Thymus (tissue), 14 donors: ENCODE measurements at places on chromosomes 12 and 14. TPM values are rescaled to one million over a fixed set of nuclear protein-coding genes. Genes with fewer than 3 reads are reported as not detected.

DNA sequence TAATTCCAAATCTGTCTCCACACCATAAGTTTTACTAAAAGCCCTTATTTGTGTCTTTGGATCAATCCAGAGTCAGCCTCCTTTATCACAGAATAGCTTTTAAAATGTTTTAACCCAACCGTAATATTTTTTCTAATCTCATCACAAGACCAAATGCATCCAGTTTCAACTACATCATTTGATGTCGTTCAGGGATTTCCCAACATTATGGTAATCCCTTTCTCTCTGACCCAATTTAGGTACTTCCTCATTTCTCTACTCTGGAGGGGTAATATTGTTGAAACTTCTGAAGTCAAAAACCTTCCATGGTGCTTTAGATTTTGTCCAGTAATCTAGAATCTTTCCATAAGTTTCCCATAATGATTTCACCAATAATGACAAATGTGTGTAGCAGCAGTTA lies 596.8 kb downstream of the SOX5 start:
- DNase-seq: no peak

GRCh38 chr12:52086366-52086765 lies 6.9 kb downstream of the SMIM41 start:
- no peak for DNase-seq

GRCh38 chr14:78904094-78904493 lies 733.9 kb downstream of the NRXN3 start:
- no peak for DNase-seq

DNA sequence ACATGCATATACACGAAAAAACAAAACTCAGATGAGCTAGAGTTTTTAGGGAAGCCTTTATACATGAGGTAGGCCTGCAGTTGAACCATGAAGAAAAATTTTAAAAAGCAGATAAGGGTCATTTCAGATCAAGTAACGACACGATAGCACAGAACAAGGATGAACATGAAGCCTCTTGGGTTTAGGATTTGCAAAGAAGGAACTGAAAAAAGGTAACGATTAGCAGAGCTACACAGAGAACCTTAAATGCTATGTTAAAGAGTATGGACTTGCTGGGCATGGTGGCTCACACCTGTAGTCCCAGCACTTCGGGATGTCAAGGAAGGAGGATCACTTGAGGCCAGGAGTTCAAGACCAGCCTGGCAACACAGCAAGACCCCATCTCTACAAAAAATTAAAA lies 96.1 kb upstream of the HECTD1 start:
- DNase-seq: no peak

- DNase-seq: no peak
These were observed 279.6 kb downstream of the PRKD1 start for GRCh38 chr14:29648045-29648444.

- no peak for DNase-seq
These were observed 7.7 kb downstream of the GATC start for GRCh38 chr12:120453977-120454376.

Gene GPR132
- 7.4 TPM for polyA plus RNA-seq

DNA sequence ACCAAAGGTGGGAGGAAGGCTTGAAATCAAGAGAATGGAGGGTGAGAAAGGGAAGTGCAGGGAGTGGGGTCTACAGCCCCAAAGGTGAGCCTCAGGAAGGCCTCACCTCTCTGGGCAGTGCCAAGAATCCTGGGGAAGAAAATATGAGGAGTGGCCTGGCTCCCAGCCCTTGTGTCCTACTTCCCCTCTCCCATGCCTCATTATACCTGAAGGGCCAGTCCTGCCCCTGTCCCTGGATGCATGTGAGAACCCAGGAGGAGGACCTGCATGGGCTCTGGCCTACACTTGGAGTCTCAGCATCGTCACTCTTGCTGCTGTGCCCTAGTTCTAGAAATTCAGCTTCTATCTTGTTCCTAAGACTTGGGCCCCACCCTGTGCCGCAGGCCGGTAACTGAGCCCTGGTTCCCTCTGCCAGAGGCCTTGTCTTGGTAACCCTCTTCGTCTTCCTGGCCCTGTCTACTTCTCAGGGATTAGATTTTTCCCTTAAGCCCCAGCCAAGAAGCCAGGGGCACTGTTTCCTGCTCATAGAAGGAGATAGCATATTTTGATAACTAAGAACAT lies 10.9 kb upstream of the MYH7 start:
- DNase-seq: no peak

DNA sequence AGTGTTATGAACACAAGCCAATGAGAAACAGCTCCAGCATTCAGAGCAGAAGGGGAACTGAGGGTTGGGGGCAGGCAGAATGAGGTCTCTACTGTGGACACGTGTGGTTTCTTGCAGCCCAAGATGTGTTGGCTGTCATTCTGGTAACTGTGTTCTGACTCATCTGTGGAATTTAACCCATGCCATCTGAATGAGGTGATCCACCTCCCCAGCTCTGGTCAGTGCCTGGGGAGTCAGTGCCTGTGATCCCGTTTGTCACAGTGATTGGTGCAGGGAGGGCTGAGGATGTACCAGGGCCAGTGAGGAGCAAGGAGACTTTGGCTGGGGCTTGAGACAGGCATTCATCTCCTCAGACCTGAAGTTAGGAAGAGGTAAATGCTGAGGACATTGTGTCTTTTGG lies 216.8 kb downstream of the MSRB3 start:
- no peak for DNase-seq

Gene LBHD2
- 0.75 TPM for polyA plus RNA-seq

DNA sequence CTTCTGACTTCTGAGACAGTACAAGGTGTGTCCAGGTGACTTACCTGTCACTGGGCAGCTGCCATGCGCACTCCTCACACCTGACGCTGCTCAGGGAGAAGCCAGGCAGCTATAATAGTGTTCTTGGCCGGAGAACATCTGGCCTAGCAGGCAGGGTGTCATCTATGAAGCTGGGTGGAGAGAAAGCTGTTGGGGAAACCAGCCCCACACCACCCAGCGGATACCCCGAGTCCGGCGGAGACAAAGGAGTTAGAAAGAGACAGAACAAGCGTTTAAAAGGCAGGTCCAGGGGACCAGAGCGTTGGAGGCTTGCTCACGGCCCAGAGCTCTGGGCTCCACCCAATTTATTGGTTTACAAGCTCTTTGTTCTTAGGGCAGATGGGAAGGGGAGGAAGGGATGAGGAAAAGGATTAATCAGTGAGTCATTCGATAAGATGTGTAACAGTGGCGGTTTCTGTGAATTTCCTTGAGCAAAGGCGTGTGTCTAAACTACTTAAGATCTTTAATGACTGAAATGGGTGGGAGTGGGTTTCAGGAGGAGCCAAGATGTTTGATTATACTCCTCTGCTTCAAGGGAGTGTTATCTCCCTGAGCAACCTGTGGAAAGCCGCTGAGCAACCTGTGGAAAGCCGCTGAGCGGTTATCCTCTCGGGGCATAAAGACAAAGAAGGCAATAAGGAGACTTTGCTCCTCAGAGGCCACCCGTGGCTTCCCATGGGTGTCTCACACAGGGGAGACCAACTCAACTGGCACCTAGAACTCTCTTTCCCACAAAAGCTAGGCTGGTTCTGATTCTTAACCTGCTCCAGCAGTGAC lies at the start of gene GALNT8:
GALNT8 (plus strand) TSS at position 580 of the 816 bp plus-strand sequence. CDS start 278 bp downstream, outside the sequence.
- DNase-seq: no peak

GRCh38 chr14:70791971-70792370 lies 17.3 kb downstream of the MAP3K9 start:
- DNase-seq: no peak

GRCh38 chr12:111064154-111064553 lies 143.8 kb upstream of the MYL2 start:
- no peak for DNase-seq

- DNase-seq: no peak
These were observed 367.2 kb upstream of the LMO3 start for GRCh38 chr12:16972923-16973770.

Gene TDG
- polyA plus RNA-seq: 26.9 TPM

DNA sequence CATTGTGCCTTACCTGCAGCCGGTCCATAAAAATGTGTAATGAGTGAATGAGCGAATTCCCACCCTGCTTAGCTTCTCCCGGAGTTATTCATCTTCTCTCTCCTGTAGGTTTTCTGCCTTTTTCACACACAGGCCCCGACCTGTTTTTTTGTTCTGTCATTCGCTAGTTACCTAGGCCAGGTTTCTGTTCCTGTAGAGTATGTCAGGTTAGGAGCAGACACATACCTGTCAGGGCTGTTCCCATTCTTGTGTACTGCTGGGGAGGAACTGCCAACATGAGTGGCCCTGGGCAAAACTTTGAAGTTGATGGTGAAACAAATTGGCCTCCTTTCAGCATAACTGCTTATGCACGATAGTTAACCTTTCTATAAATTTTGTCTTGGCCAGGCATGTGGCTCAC lies 140.1 kb downstream of the SYNE2 start:
- DNase-seq: no peak

GRCh38 chr14:92459950-92460421 lies 53.6 kb upstream of the RIN3 start:
- DNase-seq: no peak

Gene CACNA1C
- polyA plus RNA-seq: 0.71 TPM

DNA sequence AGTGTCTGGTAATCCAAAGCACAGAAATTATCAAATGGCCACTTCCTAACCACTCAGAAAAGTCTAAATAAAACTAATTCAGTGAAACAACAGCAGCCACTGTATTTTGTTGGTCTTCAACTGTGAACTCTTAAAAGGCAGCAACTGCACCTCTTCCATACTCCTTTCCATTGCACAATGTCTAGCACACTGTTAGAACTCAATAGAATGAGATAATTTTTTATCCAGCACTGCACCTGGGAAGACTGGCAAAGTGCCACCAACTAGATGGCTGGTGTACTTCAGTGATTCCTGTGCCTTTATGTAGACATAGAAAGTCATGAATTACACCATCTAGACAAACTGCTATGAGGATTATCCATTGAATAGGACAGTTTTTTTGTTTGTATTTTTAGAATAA lies 26.2 kb downstream of the LGR5 start:
- no peak for DNase-seq

- no peak for DNase-seq
These were observed 663 bp downstream of the ANKRD33 start for GRCh38 chr12:51888316-51889215.

DNA sequence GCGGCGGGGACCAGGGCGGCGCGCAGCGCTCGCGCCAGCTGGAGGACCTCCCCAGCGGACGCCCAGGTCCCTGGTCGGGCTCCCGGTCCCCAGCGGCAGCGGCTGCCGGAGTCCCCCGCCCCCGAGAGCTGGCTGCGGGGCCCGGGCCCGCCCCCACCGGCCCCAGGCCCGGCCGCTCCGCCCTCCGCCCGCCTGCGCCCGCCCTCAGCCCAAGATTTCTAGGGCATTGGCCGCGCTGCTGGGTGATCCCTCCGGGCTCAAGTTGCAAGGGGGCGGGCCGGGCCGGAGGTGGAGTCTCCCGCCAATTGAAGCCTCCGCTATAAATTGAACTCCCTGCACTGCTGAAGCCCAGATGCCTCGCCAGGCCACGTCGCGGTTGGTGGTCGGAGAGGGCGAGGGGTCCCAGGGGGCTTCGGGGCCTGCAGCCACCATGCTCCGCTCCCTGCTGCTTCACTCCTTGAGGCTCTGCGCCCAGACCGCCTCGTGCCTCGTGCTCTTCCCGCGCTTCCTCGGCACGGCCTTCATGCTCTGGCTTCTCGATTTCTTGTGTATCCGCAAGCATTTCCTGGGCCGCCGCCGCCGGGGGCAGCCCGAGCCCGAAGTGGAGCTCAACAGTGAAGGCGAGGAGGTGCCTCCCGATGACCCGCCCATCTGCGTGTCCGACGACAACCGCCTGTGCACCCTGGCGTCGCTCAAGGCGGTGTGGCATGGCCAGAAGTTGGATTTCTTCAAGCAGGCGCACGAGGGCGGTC lies at the start of gene DIO3:
DIO3 (plus strand) TSS at position 351 of the 752 bp plus-strand sequence.
- DNase-seq: no peak

DNA sequence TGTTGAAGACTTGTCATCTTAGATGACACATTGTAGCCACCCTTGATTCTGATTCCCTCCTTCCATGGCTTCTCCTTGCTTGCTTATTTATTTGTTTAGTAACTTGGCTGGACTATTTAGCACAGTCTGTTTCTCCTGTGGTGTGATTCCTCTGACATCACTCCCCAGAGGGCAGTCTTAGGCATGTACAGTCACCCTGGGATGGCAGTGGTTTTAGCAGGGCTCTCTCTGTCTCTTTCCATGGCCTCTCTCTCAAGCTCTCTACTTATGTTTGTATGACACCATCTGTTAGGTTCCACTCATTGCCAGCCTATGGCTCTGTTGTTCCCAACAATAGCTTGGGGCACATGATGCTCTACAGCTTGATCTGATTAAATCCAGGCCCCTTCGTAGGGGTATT lies 158.3 kb downstream of the ADGRD1 start:
- DNase-seq: no peak

DNA sequence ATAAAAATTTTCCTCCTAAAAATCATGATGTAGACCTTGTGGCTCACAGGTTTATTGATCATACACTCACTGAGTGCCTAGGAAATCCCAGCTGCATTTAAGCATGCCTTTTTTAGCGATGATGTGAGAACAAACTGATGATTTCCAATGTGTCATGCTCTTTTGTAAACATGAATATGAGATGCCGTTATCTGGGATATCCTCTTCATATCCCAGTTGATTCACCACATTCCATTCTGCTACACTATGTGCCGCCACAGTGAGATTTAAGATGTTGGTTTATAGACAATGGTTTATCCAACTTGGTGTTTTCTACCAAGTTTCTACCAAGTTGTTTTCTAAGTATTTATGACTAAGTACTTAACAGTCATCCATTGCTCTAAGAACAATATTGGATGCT lies 5.2 kb downstream of the OR4E1 start:
- DNase-seq: no peak

GRCh38 chr12:26870491-26871419 lies 37.8 kb upstream of the ITPR2 start:
- DNase-seq: no peak

GRCh38 chr12:20494851-20495250 lies 126.5 kb downstream of the PDE3A start:
- no peak for DNase-seq

DNA sequence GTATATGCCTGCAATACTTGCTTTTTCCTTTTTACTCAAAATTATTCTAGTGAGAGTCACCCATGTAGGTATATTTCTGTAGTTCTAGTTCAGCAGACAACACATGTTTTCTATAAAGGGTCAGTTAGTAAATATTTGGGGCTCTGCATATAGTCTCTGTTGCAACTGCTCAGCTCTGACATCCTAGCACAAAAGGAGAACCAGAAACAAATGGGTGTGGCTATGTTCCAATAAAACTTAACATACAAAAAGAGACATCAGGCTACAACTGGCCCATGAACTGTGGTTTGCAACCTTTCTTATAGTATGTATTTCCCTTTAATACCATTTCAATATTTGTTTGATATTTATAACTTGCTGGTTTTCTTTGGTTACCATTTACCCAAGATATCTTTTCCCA lies 11.9 kb downstream of the NT5DC3 start:
- DNase-seq: no peak

Gene MAP3K9
- polyA plus RNA-seq: 0.75 TPM

GRCh38 chr14:105487986-105488777 lies 1.5 kb downstream of the CRIP1 start:
- no peak for DNase-seq

Gene CLEC2B
- 42.7 TPM for polyA plus RNA-seq

Gene TAS2R50
- not detected for polyA plus RNA-seq

GRCh38 chr14:54490445-54491175 lies 1.8 kb upstream of the GMFB start:
- DNase-seq: no peak

Gene SERPINA12
- 0.71 TPM for polyA plus RNA-seq

Gene ARHGEF25
- 8.5 TPM for polyA plus RNA-seq

- no peak for DNase-seq
These were observed 62.5 kb downstream of the ITPR2 start for GRCh38 chr12:26770239-26771070.
